Activated CD8-positive, alpha-beta memory T cell treated with anti-CD3 and anti-CD28 coated beads, Interleukin-2, amount 50 U/mL, for 4 hours (primary cell): ENCODE measurements at places on chromosomes 3 and 15.

- DNase-seq, result no peak
Observed at GRCh38 chr15:79682285-79682684, 214.5 kb downstream of the MTHFS start.

DNA sequence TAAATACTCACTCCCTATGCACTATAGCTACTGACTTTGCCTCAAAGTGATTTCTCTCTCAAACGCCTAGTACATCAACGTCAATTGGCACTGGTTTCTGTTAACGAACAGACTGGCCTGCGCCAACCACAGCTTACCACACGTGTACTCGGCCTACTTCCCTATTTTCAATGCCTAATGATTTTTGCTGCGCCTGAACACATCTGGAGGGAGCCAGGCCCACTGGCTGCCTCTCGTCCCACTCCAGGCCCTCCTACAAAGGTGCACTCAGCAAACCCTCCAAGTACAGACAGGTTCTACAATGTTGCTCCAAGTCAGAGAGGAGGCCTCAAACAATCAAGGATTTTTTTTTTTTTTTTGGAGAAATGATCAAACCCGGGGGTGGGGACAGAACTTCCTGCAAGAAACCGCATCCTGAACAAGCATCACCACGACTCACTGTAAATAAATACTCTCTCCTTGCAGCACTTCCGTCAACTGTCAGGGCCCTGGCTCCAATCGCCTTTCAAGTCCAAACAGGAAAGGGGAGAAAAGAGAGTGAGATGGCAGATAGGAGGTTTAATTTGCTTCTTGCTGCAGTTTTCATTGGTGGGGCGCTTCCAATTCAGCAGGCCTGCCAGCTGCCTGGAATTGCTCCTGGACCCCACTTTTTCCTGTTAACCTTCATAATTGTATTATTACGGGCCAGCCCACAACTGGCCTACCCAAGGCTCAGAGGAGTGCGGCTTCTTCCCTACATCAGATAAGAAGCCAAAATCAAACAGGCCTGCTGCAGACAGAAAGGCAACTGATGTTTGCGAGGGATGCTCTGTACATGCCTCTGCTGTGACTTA lies 139.3 kb downstream of the FOXP1 start:
- peak; percentile 52 for DNase-seq

GRCh38 chr3:57164657-57165573 lies at the start of gene IL17RD:
TSS of gene IL17RD (minus strand) at chr3:57165353. CDS start at chr3:57165286, 67 bp downstream.
- peak; percentile 52 for DNase-seq

DNA sequence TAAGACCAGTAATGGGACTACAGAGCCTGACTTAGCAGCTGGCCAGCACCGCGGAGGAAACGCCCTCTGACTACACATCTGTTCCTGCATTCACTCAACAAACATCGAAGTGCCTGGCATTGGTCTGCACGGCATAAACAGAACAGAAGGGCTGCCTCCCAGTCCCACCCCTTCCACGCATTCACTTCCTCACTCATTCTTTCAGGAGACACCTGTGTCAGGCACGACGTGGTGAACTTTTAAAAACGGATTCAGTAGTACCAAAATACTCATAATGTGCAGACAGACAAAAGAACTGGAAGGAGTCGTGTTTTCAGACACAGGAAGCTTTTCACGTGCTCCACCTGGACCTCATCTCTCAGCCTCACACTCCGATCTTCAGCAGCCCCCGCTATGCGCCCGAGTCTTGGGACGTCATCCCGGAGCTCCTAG lies 123.3 kb downstream of the XXYLT1 start:
- DNase-seq, result no peak

DNA sequence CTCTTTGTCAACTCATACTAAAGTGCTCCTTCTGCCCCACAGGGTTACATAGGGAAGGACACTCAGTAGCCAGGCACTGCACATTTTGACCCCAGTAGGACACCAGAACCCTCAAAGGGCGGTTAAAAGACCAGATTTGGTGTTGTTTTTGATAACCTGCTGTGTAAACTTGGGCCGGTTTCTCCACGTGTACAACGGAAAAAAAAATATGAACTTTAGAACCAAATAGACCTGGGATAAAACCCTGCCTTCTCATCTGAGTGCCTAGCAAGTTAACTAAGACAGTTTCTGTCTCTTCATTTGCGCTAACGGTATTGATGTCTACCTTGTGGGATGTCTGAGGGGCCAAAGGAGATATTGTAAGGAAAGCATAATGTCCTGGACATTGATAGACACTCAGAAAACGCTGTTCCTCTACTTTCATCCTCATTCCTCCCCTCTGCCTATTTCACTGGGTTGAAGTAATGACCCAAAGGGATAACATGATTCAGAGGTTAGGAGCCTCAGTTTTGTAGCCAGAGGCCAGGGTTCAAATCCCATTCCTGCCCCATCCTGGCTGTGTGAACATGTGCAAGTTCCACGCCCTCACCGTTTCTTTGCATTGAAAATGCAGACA lies 155.9 kb upstream of the LPP start:
- no peak for DNase-seq

GRCh38 chr15:36156879-36157427 lies 422.5 kb upstream of the CDIN1 start:
- DNase-seq, result no peak

GRCh38 chr3:111653766-111654165 lies 58.6 kb upstream of the ZBED2 start:
- no peak for DNase-seq

GRCh38 chr3:182375916-182376315 lies 417.4 kb upstream of the ATP11B start:
- DNase-seq, result no peak
